ENCODE measurements at places on chromosomes 2 and 18.

DNA sequence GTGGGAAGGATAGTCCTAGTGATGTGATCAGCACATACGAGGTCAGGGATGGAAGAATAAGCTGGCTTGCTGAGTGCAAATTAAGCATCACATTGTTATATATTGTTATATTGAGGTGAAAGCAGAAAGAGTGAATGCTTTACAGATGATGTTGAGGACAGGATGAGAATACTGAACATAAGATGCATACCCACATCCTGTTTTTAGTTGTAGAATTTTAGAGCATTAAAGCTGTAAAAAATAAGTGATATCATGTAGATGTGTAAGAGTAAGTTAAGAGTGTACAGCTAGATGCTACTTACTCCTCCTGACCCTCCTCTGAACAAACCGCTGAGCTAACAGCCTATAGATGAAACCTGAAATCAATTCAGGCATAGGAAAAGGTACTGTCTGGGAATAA lies 271.0 kb upstream of the KCNJ3 start:
- DNase-seq = no peak

- DNase-seq = no peak
Measured at GRCh38 chr2:134295441-134295840, 41.6 kb downstream of the MGAT5 start.

- no peak for DNase-seq
Measured at GRCh38 chr18:3728704-3729437, 278.9 kb downstream of the TGIF1 start.

DNA sequence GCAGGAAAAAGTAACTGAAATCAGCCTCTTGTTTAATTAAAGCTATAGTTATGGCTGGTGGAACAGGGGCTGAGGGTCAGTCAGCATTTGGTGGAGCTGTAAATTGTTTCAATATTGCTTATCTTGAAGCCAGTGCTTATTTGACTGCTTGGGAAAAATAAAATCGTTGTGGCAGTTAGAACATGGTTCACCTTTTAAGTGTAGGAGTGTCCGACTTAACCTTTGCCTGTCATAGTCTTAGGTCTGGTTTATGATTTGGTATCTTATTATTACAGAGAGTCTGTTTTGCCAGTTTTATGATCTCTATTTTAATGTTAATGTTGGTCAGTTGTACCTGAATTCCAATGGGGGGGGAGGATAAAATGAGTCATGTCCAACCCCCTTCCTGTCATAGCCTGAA lies 27.2 kb upstream of the NOL4 start:
- DNase-seq = no peak

DNA sequence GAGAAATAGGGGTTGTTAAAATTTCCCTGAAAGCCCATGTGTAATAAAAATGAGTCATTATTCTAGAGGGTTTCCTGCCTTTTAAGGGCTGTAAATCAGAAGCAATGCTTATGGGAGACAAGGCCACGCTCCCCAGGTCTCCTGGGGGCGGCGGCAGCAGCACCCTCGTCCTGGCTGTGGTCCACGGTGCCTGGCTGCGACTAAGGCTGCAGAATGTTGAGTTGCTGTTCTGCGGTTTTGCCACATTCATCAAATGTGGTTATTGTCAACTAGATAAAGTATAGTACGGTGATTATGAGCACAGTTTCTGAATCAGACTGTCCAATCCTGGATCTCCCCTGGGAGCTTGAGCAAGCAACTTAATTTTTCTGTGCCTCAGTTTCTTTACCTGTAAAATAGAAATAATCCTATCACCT lies 11.9 kb upstream of the AGFG1 start:
- DNase-seq = no peak

GRCh38 chr2:144310484-144310883 lies 209.4 kb downstream of the ZEB2 start:
- no peak for DNase-seq

DNA sequence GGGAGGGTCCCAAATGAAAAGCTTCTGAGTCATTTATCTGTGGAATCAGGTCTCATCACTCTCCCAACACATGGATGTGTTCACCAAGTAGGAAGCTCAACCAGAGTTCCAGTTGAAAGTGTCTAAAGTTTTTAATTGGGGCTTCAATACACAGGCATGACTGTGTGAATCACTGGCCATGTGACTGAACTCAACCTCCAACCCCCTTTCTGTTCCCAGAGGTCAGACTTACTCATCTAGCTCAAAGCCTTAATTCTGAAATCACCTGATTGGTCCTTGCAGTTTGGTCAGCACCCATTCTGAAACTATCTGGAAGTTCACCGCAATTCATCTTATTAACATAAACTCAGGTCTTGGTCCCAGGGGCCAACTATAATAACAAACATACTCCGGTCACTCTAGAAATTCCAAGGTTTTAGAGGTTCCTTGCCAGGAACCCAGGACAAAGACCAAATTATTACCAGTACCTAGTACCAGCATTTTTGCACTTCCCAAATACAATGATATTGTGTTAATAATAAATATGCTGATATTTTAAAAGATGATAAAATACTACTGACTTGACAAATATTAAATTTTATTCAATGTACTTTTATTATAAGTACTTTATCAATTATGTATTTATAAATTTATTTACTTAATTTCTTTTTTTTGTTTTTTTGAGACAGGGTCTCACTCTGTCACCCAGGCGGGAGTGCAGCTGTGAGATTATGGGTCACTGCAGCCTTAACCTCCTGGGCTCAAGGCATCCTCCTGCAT lies 10.7 kb upstream of the RBM45 start:
- DNase-seq = no peak

- no peak for DNase-seq
Measured at GRCh38 chr2:159119652-159120257, 151.3 kb downstream of the TANC1 start.

GRCh38 chr2:164824872-164825271 lies 16.8 kb downstream of the COBLL1 start:
- DNase-seq = no peak

DNA sequence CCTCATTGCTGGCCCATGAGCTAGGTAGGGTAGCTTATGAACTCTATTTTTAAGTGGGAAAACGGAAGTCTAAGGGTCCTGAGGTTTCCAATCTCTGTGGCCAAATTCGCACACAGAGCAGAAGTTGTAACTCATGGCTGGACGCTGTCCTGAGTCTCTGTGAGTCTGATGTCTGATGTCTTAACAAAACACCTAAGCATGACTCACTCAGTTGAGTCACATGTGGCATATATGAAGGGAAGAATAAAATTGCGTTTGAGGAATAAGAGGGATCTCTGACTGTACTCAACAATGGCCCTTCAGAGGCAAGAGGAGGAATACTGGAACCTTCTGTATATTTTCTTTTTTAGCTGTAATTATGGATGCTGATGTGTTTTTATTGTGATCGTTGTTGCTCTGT lies 569.7 kb downstream of the RIT2 start:
- no peak for DNase-seq

DNA sequence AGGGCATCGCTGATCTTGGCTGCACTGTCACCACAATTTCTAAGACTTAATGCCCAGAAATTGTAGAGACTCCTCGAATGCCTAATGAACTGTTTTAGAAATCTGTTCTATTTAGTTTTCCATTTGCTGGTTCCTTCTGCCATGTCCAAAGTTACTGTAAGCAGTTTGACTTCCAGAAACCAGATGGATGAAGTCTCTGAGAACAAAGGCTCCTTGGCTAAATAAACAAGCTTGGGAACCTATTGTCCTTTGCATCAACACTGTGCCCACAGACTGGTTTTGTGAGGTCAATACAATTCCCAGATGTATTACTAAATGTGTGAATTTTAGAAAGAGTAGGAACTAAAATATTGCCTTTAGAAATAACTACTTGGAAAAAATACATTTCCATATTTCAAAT lies 600.2 kb downstream of the NYAP2 start:
- no peak for DNase-seq

DNA sequence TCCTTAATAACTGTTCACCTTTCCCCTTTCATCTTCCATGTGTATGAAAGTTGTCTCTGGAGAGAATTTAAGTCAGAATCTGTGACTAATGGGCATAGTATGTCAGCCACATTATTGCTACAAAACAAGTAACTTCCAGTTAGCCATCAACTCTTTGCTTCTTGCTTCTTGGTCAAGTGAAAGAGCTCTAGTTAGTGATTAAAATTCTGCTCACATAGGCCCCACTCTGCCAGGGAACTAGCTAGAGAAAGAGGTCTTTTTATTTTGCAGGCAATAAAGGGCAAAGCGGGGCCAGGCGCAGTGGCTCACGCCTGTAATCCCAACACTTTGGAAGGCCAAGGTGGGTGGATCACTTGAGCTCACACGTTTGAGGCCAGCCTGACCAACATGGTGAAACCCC lies 64.6 kb downstream of the COLEC12 start:
- DNase-seq = no peak

DNA sequence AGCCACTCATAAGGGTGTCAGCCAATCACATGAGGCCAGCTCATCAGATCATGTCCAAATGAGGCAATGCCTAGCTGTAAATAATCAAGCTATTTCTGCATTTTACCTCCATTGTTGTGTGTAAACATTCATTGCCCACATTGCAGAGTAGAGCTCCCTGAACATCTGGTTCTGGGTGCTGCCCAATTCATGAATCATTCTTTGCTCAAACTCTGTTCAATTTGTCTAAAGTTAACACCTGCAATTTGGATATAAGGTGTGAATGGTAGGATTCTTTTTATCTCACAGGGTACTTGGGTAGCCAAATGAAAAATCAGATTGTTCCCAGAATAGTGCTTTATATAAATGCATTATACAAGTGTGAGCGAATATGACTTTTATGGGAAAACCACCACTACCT lies 345.5 kb upstream of the NT5C1B start:
- DNase-seq = no peak

GRCh38 chr2:68548396-68548795 lies 81.0 kb downstream of the APLF start:
- DNase-seq = no peak

DNA sequence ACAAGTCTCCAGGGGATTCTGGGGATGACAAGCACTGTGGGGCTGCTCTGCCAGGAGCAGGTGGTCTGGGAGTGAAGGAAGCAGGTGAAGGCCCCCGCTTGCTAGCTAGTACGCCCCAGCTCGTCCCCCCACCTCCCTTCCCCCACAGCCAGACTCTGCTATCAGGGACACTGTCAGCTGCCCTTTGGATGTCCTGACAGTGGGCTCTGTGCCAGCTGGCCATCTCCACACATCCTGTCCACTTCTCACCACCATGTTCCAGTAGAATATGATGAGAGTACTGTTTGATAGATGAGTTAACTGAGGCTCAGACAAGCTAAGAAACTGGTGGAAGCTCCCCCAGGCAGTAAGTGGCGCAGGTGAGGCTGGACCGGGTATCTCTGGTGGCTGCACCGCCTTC lies 276.2 kb downstream of the CELF4 start:
- no peak for DNase-seq

GRCh38 chr18:21914739-21915319 lies 174.2 kb downstream of the MIB1 start:
- DNase-seq = no peak

- DNase-seq = no peak
Measured at GRCh38 chr2:219218217-219218731, 484 bp downstream of the ABCB6 start.

GRCh38 chr2:120609826-120610395 lies 125.8 kb upstream of the GLI2 start:
- DNase-seq = no peak

DNA sequence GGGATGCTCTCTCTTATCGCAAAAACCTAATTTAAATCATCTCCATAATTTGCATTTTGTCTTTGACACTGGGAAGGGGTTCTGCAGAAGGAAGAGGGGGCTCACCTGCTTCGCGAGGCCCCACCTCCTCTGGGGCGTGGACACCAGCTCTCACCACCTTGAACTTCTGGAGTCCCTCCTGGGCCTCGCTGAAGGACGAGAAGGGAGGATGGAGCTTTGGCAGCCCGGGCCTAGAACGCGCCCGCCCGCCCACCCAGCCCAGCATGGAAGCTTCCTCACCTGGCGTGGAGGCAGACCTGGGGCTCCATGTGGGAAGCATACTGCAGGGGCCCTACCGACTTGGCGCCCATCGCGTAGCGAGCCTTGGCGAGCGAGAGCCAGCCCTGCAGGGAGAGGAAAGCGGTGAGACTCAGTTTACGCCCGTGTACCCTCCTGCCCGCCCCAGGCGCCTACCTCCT lies 1.1 kb upstream of the IMP4 start:
- DNase-seq = no peak

DNA sequence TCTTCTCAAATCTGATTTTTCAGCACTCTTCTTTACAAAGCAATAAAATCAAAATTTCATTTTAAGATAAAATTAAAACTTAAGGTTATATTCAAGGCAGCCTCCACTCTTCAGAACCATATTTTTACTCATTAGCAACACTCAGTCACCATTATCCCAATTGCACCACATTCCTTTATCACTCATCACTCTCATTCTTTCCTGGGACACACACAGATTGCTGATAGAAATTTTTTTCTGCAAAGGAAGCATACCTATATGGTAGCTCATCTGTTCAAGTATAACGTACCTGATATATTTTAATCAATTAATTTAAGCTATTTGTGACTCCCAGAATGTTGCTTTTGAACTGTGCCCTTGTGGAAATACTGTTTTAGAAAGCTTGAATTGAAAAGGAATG lies 1559.3 kb upstream of the ZEB2 start:
- DNase-seq = no peak

DNA sequence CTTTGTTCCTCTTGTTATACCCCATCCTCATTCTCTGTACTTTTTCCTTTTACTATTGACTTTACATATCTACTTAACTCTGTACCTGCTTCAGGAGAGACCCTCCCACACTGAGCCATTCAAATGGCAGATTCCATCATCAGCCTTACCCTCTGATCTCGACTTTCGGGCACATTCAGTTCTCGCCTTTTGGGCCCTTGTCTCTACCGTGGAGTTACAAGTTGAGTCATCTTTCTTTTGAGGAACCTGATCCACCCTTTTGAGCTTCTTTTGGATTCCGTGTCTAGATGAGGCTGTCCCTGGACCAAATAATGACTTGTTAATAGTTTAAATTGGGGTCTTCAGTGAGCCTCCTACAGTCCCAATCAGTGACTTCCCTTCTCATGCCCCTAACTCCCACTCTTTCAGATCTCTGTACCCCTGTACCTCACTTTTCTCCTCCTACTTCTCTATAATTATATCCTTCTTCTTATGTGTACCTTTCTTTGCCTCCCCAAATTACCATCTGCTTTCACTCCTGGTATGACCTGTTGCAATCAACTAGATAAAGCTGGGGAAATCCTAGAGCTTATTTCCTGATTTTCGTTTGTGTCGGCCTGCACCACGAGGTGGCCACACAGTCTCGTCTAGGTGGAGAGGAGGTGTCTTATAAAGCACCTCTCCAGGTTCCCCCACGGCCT lies 17.2 kb downstream of the SP110 start:
- no peak for DNase-seq

GRCh38 chr2:217938036-217938435 lies 64.8 kb downstream of the TNS1 start:
- no peak for DNase-seq

DNA sequence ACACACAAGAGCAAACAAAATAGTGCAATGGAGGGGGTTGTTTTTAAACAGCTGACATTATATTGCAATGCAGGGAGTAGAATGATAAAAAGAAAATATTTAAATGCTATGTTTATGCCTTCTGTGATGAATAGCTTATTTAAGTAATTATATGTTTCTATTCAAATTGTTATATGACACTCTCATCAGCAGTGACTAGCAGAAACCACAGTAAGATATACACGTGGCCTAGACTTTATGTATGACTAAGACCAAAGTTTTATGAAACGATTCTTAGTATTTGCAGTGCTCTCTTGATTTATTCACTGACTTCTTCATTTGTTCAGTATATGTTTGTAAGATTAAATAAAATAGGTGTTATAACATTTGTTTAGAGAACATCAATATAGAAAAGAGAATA lies 26.1 kb upstream of the C1D start:
- no peak for DNase-seq

GRCh38 chr2:36729067-36729466 lies 32.6 kb downstream of the VIT start:
- DNase-seq = no peak
